Osteocyte (in vitro differentiated cells): ENCODE measurements at places on chromosomes 13 and 19. TPM values are rescaled to one million over a fixed set of nuclear protein-coding genes. Genes with fewer than 3 reads are reported as not detected.

DNA sequence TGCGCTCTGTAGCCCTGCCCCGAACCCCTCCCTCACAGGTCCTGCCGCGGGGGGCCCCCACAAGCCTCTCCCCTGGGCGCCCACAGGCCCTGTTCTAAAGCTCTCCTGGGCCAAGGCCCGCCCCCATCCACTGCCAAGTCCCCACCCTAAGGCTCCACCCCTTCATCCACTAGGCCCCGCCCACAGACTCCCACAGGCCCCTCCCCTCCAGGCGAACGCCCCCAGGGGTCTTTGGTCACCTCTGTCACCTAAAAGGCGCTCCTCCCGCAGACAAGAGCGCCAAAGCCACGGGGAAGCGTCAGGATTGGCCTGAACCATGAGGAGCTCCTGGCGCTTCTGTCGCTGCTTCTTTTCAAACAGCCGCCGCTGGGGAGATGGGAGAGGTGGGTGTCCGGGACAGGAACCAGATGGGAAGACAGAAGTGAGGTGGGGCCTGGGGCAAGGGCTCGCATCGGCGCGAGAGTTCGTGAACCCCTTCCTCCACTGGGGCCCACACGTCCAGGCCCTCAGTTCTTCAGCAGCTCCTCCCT lies 2.3 kb downstream of the TULP2 start:
- DNase-seq, result no peak

DNA sequence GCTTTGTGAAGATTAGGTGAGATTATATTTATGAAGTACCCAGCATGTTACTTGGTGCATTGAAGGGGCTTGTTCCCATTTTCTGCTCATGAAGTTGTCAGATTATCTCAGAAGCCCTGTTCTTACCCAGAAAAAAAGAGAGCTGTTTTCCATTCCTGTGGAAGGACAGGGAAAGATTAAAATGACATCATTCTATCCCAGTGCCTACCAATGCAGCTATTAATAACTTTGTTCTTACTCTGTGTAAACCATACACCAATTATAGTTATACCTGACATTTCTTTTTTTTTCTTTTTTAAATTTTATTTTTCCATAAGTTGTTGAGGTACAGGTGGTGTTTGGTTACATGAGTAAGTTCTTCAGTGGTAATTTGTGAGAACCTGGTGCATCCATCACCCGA lies 18.6 kb downstream of the ZNF507 start:
- no peak for DNase-seq

- DNase-seq, result no peak
Observed at GRCh38 chr13:36709136-36709890, 35.5 kb downstream of the SERTM1 start.

GRCh38 chr19:29622166-29623070 lies 16.3 kb downstream of the POP4 start:
- no peak for DNase-seq

DNA sequence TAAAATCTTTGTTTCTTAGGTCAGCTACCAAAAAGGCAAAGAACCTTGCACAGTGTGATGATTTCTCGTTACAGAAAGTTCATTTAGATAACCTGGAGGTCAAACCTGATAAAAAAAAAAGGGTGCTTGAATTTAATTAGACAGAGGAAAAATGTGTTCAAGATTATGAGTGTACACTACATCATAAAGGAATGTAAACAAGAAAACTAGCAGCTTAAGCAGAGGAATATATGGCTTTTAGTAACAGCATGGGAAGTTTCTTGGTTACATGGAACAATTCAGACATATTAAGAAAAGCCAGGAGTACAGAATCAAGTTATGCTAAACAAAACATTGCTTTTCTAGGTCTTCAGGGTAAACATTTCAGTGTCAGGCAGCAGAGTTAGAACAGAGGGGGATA lies 32.9 kb downstream of the ING1 start:
- no peak for DNase-seq

DNA sequence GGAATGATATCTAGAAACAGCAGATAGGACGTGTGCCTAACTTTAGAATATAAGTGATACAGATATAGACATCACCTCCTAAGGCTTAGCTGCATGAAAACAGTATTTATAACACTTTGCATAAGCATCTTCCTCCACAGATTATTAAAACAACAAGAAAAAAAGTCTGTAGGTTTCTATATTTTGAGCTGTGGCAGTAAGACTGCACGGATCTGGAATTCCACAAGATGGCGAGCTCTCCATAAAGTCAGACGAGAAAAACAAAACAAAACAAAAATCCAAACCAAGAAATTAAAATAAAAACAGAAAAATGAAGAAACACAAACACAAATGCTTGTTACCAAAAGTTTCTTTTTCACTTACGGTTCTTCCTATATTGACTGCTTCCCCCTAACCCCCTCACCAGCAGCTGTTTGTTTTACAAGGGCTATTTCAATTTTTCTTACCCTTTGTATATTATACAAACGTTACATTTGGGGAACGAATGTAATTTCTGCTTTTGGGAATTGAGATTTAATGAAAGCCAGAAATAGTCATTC lies 285.8 kb downstream of the MYO16 start:
- no peak for DNase-seq

DNA sequence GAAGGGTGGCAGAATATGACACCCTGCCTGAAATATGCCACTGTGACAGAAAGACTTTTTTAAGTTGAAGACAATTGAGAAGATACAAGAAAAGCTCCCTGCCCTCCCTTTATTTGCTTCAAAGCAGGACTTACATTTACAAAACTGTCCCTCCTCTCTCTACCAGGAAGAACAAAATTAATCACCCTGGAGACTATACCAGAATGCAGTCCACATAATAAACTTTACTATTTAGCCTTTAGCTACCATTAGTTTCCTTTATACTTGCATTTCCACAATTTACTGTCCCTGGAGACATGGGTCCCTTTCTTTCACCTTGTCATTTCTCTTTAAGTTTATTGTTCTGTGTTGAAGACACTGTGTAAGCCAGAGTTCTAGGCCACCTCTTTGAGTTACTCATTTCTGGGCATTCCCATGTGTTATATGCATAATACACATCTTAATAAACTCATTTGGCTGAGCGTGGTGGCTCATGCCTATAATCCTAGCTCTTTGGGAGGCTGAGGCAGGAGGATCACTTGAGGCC lies 238.8 kb downstream of the RFC3 start:
- no peak for DNase-seq

GRCh38 chr13:106367361-106367971 lies 168.0 kb downstream of the EFNB2 start:
- no peak for DNase-seq

- no peak for DNase-seq
Observed at GRCh38 chr13:33127009-33127551, 110.9 kb downstream of the KL start.

GRCh38 chr19:41425174-41426115 lies 1.7 kb downstream of the B3GNT8 start:
- no peak for DNase-seq

DNA sequence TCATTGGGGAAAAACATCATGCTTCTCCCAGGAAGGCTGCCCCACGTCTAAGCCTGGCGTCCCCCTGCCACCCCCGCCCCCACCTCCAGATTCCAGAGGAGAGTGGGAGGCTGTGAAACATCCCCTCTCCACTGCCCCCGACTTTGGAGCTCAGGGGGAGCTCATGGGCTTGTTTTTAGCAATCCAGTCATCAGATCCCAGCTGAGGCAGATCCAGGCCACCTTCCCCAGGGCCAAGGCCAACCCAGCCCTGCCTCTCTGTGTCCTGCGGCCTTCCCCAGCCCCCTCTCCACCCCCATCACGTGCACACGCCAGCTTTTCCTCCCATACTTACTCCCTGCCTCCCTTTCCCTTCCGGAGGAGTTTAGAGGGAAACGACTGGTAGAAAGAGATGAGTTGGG lies 38.8 kb downstream of the SHISA2 start:
- no peak for DNase-seq

DNA sequence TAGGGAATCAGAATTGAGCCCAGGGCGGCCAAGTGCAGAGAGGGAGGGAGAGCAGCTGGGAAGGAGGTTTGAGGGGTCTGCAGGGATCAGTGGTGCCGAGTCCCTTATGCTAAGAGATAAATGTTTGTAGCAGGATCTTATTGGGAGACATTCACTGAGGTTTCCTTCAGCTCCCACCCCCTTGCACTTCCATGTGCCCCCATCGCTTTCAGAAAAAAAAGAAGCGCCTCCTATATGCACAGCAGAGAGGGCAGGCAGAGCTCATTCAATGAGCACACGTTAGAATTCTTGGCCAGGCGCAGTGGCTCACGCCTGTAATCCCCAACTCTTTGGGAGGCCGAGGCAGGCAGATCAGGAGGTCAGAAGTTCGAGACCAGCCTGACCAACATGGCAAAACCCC lies 28.0 kb downstream of the CYP4F2 start:
- no peak for DNase-seq

DNA sequence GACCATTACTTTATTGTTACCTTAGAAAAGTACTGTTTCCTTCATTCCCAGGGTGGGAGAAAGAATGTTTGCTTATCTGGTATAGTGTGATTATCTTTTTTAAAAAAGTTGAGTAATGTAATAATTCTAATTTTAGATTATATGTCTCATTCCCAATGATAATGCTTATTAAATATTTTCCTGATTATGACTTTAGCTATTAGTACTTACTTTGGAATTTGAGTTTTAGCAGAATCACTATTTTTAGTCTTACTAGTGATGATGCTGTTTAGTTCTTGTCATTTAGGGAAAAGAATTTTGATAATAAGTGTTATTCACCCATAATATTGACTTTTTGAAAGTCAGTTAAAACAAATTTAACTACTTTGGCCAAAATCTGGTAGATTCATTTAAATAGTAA lies 95.2 kb downstream of the FRY start:
- DNase-seq, result no peak

DNA sequence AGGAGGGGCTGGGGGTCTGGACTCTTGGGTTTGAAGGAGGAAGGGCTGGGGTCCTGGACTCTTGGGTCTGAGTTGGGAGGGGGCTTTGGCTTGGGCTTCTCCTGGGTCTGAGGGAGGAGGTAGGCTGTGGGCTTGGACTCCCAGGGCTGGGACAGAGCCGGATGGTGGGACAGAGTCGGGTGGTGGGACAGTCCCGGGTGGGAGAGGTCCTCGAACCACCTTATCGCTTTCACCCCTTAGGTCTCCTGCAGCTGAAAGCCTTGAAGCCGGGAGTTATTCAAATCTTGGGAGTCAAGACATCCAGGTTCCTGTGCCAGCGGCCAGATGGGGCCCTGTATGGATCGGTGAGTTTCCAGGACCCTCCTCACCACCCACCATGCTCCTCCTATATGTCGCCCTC lies 1.4 kb downstream of the FGF21 start:
- DNase-seq, result no peak

GRCh38 chr13:26021956-26022355 lies 29.9 kb downstream of the SHISA2 start:
- DNase-seq, result no peak

DNA sequence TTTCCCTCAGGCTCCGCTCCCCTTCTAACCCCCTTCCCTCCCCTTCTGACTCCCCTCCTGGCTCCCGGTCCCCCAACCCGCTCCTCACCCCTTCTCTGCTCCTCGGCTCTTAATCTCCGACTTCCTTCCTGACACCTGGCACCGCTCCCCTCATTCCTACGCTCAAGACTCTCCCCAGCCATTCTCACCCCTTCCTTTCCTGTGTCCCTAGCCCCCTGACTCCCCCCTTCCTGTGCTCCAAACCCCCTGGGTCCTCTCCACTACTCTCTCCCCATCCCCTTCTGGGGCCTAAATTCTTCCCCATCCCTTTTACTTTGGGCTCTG lies 658 bp downstream of the CLPP start:
- no peak for DNase-seq

The ZNF880 gene
- total RNA-seq, result 3.0 and 4.6 TPM in 2 replicates

The FGF9 gene
- not detected in 2 replicates for total RNA-seq

The ANKRD10 gene
- total RNA-seq, result 248 and 257 TPM in 2 replicates

The CADM4 gene
- 8.8 and 9.0 TPM in 2 replicates for total RNA-seq

The LILRB5 gene
- not detected in 2 replicates for total RNA-seq

The UGGT2 gene
- 33.6 and 34.1 TPM in 2 replicates for total RNA-seq
